Activated T-cell treated with anti-CD3 and anti-CD28 coated beads, Interleukin-2, amount 50 U/mL, for 4 hours (primary cell): ENCODE measurements at places on chromosomes 5 and 9. TPM values are rescaled to one million over a fixed set of nuclear protein-coding genes. Genes with fewer than 3 reads are reported as not detected.

- no peak for DNase-seq
These were observed 65.9 kb downstream of the DAP start for GRCh38 chr5:10695055-10695649.

DNA sequence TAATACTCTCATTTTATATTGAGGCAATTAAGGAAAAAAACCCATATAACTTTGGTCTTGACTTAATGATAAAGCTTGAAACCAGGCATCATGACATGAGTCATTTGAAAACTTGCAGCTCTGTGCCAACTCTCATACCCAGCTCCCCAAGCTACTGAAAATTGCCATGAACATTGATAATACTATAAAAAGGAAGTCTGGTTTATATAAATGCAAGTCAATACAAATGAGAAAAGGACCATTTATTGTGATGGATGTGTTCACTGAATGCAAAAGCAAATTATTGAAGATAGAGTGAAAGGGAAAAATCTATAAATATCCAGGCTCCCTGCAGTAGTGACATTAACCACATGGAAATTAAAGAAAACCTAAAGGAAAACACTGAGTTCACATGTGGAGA, 116.3 kb downstream of the DEPDC1B start:
- no peak for DNase-seq

- no peak for DNase-seq
These were observed 11.4 kb downstream of the YTHDC2 start for GRCh38 chr5:113524927-113525326.

The ORM2 gene
- 0.84 TPM for total RNA-seq

The TSSK1B gene
- not detected for total RNA-seq
